Fibroblast of upper back skin (primary cell): ENCODE measurements at places on chromosomes 2 and 18.
A peak's percentile ranks its signal among the peaks of the same experiment; 100 is the strongest.

DNA sequence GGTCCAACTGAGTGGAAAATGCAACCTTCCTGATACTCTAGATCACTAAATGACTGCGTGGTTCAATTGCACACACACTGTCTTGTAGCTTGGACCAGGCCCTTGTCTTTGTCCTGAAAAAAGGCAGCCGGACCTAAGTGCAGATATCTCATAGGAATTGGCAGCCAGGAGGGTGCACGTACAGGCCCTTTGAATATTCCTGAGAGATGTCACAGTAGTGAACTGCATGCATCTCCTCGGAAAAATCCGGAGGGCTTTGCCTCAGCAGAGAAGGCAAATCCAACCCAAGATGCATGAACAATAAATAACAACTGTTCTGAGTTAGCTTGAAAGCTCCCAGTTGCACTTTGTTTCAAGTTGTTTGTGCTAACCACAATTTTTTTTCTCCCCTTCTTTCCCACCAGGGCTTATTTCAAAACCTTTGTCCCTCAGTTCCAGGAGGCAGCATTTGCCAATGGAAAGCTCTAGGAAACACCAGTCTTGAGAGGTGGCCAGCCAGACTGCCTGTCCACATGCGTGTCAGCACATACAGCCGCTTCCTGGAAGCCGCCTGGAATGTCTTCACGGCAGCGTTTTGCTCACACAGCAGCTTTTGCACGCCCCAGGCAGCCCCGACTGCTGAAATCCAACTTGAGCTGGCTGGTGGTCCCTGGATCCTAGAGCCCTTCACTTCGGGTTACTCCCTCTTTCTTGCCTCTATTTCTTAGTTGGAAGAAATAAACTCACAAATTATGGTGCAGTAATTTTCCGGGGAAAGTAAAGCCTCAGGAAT lies 54.4 kb upstream of the FOSL2 start:
- peak; percentile 97 for DNase-seq

- DNase-seq = peak; percentile 51
These were observed 123.8 kb downstream of the ERBB4 start for GRCh38 chr2:212414767-212415211.

DNA sequence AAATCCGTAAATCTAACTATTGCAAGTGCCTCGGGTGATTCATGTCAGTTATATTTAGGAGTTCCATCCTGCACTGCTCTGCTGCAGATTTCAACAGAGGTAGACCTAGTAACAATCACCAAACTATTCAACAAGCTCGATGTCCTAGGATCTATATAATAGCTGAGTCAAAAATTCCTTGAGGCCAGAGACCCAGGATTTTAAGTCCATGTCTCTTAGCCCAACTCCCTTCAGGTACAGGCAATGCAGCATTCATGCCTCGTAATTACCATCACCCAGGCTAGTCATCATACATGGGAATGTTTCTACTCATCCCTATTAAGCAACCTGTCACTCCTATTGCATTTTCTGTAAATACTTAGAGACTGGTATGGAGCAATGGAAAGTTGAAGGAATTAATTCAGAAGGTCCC lies 729 bp downstream of the TM4SF20 start:
- peak; percentile 60 for DNase-seq

GRCh38 chr2:78093436-78093835 lies 571.3 kb upstream of the LRRTM4 start:
- DNase-seq = no peak

DNA sequence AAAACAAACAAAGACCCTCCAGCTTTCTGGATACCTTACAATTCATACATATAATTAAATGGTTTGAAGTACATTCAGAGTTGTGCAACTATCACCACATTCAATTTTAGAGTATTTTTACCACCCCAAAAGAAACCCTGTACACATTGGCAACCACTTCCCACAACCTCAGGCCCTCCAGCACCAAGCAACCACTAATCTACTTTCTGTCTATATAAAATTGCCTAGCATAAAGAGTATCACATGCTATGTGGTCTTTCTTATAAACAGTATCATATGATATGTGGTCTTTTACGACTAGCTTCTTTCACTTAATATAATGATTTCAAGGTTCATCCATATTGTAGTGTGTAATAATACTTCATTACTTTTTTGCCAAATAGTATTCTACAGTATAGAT lies 7.3 kb downstream of the IER3IP1 start:
- DNase-seq = no peak

GRCh38 chr18:79518683-79519128 lies 123.0 kb downstream of the NFATC1 start:
- DNase-seq = no peak

DNA sequence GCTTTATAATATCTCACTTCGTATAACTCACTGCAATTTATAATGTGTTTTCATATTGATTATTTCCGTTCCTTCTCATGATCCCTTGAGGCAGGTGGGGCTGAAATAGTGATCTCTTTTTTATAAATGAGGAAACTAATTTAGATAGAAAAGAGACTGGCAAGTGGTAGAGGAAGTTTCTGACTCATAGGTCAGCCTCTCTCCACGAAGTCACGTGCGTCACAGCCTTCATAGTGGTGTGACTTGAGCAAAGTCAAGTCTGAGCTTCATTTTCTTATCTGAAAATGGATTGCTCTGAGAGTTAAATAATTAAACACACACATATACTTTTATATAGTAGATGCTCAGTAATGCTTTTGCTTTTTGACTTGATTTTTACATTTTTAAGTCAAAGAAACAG lies 19.9 kb downstream of the ABCG5 start:
- no peak for DNase-seq

DNA sequence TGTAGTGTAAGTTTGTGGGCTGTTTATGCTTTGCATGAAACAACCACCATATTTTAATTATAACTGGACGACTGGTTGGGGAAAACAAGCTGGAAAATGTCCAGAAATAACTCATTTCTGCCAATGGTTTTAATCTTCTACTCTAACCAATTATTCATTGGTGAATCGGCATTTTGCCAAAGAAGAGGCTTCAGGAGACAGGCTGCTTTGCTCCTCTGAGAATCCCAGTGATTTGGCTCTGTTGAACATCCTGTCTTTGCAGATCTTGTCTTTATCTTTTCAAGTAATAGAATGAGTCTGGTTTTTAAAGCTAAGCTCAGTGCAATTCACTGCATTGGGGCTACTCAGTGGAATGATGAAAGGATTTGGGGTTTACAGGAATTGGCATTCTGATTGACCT lies 109.6 kb downstream of the APOB start:
- DNase-seq = no peak

DNA sequence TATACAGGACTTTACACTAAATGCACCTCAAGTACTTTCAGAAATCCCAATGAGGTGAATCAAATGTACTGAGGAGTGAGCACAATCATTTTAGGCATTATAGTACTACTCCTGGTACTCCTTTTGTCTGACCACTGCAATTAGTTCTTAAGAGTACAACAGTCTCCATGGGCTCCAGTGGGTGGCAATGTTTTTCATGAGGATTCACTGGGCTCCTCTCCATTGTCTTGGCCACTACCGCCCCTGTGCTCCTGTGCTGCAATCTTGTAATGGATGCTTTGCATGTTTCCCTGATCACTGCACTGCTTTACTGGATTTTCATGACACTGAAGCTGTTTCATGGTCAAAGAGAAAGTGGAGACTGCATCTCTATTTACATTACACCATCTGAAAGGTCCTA lies 268.5 kb upstream of the ZSWIM2 start:
- DNase-seq = no peak

- no peak for DNase-seq
These were observed 11.5 kb upstream of the PUS10 start for GRCh38 chr2:61029533-61029932.
